ENCODE measurements at places on chromosomes 13 and 19.

GRCh38 chr19:12990431-12990830, 4.8 kb upstream of the NFIX start:
- DNase-seq: no peak

GRCh38 chr13:28671126-28671792, 12.3 kb downstream of the POMP start:
- DNase-seq: no peak

GRCh38 chr13:51761643-51762350, 42.2 kb downstream of the DHRS12 start:
- no peak for DNase-seq

DNA sequence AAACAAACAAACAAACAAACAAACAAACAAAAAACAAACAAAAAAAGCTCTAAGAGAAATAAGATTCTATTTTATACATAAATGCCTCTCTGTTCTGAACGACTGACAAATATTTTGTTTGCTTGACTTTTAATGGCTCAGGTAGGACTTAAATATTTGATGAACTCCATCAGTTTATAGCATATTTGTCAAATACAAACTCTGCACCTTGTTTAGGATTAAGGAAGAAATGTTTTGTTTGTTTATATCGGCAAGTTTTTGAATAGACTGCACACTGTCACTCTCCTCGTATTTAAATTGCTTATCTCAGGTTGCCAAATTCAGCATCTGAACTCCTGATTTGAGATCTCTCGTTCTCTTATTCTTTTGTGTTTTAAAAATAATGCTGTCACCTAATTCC, 1499.7 kb upstream of the SLC10A2 start:
- DNase-seq: no peak

DNA sequence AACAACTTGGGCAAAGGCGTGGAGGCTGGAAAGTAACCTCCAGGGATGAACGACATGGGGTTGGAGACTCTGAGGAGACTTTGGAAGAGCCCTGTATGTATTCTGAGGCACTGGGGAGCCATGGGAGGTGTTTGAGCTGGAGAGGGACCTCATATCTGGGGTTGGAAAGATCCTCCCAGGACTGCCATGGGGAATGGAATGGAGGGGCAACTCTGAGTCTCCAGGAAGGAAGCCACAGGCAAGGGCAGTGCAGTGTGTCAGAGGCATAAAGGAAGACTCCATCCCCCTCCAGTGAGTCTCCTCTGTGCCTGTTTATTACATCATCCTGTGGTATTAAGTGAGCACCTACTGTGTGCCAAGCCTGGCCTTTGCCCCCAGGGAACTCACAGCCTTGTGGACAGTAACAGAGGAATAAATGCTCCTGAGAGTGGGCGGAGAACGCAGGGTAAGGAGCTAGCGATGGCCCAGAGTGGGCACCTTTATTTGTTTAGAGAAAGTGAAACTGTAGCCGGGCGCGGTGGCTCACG, 7.7 kb downstream of the PEAK3 start:
- DNase-seq: no peak

DNA sequence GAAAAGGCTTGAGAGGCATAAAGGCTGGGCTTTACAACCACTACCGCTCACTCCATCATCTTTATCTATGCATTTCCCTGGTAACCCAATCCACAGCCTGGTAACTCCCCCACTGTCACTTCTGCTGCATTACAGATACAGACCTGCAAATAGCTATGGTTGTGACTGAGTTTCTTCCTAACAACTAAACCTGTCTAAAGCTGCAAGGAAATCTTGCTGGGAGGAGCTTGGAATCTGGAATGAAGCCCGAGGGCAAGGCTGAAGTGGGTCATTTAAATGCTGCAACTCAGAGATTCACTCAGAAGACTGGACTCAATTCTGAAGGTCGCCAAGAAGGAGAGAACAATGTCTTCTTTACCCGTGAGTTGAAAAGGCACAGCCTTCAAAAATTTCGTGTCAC, at the start of gene LGALS13:
Gene LGALS13 (plus strand): TSS at position 301 of the 400 bp plus-strand sequence. CDS start 45 bp downstream, at position 346.
- DNase-seq: no peak

GRCh38 chr13:50494138-50494537, 349.4 kb downstream of the DLEU7 start:
- DNase-seq: no peak

DNA sequence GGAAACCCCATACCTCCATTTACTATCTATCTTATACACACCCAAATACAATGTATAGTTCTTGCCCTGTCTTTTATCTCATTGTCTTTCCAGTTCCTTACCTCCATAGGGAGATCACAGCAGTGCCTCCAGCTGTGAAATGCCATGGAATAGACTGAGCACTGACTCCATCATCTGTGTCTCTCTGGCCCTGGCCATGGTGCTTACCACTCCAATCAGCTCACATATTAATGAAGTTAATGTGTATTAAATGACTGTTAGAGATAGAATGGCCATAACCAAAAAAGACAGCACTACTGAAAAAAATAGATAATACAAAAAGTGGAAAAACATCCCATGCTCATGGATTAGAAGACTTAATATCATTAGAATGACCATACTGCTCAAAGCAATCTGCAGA, 240.4 kb upstream of the SOX21 start:
- DNase-seq: no peak

DNA sequence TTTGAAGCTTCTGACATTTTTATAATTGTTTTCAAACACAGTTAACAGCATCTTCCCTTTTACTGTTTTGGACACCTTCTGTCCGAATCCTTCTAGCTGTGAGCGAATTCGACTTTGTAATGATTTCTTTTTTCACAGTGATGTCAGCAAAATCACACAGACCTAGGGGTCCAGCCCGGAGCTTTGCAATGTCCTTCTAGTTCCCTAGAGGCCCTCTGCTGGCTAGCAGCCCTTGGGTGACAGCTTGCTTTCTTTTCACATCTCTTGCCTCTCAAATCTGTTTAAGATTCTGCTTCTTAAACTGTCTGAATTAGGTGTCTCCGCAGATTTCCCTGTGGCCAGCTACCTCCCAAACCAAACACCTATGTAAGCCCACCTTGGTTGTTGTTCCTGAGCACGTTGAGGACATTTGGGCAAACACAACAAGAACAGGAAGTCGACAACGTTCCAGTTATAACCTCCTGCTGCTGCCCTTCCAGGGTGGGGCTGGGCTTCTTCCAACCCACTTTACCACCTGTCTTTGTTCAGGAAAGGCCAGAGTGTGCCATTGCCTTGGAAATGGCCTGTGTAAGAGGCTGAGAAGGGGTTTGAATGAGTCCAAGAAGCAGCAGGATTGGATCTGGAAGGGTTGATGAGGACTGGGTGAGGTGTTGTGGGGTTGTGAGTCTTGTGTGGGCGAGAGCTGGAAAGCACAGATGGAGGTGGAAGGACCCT, 123.1 kb downstream of the ATP8A2 start:
- no peak for DNase-seq

DNA sequence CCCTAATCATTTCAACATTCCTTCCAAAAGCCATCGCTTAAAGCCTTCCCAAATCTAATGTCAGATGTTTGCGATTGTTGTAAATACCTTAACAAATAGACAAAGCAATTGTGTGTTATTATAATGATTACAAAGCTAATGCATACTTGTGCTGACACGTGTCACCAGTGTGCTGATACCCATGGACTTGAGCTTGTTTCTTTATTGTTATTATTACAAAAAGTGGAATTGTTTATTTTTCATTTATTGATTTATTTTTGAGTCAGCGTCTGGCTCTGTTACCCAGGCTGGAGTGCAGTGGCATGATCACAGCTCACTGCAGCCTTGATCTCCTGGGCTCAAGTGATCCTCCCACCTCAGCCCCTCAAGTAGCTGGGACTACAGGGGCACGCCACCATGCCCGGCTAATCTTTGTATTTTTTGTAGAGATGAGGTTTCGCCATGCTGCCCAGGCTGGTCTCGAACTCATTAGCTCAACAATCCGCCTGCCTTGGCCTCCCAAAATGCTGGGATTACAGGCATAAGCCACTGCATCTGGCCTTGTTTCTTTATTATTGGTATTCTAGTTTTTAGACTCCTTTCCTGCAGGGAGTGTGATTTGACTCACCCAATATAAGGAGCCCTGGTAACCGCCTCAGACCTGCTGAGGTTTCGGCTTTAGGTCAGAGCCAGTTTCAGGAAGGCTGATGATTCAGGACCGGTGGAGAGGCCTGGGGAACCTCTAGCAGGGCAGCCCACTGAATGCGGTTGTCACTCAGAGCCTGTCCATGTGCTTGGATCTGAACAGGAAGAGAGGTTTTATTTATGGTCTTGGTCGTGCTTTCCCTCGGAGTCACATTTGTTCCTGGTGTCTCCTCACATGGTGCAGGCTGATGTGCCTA, 2.1 kb upstream of the FBXO17 start:
- peak; percentile 74 for DNase-seq

GRCh38 chr19:15126131-15126910, 19.1 kb downstream of the SYDE1 start:
- no peak for DNase-seq

DNA sequence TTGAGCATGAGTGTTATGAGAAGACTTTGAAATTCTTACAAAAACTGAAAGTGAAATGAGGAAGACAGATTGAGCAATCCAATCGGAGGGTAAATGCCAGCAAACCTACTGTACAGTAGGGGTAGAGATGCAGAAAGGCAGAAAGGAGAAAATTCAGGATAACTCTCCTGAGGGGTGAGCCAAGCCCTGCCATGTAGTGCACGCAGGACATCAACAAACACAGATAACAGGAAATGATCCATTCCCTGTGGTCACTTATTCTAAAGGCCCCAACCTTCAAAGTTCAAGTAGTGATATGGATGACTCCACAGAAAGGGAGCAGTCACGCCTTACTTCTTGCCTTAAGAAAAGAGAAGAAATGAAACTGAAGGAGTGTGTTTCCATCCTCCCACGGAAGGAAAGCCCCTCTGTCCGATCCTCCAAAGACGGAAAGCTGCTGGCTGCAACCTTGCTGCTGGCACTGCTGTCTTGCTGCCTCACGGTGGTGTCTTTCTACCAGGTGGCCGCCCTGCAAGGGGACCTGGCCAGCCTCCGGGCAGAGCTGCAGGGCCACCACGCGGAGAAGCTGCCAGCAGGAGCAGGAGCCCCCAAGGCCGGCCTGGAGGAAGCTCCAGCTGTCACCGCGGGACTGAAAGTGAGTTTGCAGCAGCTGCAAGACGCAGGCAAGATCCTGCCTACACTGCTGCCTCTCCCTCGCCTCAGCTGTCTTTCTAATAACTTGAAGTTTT, at the start of gene TNFSF13B:
Gene TNFSF13B (plus strand): TSS at position 118 of the 728 bp plus-strand sequence. CDS start 178 bp downstream, at position 296.
- DNase-seq: peak; percentile 11

GRCh38 chr13:33322543-33322809, 36.9 kb upstream of the STARD13 start:
- DNase-seq: no peak

DNA sequence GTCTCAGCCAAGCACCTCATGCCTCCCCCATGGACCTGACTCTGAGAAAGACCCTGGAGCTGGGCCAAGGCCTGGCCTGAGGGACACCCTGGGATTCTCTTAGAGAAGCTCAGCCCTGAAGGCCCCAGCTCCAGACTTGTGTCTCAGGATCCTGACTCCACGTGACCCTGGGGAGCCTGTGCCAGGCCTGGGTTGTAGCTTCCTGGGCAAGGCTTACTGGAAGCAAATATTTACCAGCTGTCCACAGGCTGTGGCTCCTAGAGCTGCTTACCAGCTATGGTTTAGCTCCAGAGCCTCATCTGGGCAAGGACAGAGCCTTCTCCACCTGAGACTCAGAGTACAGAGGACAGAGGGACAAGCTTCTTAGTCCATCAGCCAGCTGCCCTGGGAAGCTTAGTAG, 61.0 kb upstream of the CEACAM8 start:
- DNase-seq: no peak

DNA sequence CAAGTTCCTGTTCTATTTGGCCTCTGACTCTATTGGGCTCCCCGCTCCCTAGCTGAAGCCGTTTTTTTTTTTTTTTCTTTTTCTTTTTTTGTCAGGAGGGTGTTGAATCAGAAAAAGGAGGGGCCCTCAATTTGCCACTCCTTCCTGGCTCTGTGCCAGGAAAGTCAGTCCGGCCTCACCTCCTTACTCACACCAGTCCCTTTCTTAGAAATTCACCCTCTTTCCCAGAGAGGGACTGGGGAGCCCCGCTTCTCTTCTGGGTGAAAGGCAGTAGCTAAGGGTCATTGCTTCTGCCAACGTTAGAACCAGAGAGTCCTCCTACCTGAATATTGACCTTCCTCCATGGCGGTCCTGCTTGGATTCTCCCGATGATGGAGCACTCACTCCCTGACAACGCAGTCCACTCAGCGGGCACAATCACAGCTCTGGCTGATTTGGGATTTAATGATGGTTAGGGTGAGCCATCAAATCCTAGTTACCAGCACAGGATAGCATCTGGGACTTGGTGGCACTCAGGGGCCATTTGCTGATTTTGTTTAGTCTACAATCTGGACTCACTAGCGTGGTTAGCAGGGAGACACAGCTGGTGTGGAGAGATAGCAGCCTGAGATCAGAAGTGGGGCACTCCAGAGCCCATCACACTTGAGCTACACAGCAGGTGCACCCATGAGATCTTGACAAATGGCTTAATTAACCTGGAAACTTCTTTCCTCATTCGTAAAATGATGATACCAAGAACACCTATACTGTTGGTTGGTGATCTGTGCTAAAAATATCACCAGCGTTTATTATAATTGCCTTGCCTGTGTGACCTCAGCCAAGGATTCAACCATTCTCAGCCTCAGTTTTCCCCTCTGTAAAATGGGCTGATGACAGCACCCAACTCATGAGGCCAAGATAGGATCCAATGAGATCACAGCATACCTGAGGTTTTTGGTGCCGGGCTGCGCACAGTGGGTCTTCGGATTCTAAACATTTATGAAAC, 2.2 kb downstream of the FCER2 start:
- DNase-seq: no peak

- peak; percentile 88 for DNase-seq
These were observed at the start of gene SH3GL1 for GRCh38 chr19:4400135-4400936. SH3GL1 (minus strand) TSS chr19:4400547; CDS start chr19:4400368, 179 bp downstream.

DNA sequence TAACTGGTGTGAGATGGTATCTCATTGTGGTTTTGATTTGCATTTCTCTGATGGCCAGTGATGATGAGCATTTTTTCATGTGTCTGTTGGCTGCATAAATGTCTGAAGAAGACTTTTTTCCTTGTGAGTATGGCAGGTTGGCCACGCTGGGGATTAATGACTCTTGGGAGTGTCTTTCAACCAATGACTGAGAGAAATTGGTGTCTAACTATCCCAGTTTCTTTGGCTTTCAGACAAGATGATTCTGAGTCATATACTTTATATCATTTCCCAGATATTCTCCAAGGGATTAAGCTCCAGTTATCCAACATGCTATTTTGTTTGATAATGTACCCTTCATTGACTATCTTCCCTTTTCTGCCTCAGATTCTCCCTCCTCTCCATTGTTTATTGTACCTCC, 35.5 kb upstream of the CSNK1A1L start:
- DNase-seq: no peak
